NCI-H226 (cell line): ENCODE measurements at places on chromosomes 13 and 19.

GRCh38 chr13:103386341-103386740 lies 320.1 kb upstream of the SLC10A2 start:
- DNase-seq: peak; percentile 70

DNA sequence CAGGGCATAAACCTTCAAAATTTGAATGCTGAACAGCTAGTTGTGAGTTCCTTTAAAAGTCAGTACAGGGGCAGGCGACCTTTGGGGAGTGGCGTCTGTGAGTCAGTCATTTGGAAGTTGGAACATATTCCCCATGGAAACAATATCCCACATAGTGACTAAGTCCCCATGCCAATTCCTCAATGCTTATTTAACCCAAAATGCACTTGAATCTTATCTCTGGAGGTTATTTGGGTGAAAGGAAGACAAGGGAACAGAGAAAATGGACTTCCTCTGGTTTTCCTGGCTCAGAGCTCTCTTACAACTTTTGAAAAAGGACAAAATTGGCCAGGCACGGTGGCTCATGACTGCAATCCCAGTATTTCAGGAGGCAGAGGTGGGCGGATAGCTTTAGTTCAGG lies 479.2 kb upstream of the NBEA start:
- DNase-seq: peak; percentile 19

DNA sequence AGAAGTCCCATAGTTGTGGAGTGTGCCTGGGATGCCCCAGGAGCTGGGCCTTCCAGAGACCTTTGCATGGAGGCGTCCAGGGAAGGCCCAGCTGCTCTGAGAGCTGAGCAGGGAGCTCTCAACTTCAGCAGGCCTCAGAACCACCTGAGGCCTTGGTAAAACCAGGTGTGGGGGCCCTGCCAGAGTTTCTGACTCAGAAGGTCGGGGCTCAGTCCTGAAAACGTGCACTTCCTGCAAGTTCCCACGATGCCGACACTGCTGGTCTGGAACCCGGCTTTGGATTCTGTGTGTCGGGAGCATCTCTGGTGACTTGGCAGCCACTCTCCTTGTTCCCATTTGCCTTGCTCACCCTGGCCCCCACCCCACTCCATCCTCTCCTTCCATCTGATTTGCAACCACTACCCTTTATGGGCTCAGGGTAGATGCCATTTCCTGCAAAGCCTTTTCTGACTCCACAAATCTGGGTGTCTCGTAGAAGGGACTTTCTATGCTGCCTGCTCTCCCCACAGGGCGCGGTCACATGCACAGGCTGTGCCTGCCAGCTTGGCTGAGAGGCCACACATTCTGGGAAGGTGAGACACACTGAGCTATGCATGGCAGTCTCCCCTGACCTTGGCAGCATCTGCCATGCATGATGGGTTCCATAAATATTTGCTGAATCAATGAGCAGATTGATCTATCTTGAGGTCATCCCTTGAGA lies 244.7 kb downstream of the COL4A1 start:
- peak; percentile 8 for DNase-seq

DNA sequence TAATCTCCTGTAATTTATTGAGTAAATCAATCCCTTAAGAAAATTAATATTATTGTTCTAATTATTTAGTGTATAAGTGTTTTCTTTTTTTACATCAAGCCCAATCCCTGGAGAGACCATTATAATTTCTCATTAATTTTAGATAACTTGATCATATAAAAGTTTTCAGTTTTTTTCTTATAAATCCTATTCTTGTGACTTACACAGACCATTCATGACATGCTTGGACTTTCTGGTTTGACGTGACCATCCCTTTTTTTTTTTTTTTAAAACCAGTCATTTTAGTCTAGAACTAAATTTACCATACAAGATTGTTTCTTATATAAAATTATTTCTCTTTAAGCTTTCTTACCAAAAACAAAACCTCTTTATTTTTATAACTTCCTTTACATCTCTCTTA lies 5.4 kb upstream of the MTRF1 start:
- peak; percentile 32 for DNase-seq

- no peak for DNase-seq
Measured at GRCh38 chr13:51416107-51416506, 36.7 kb downstream of the INTS6 start.

DNA sequence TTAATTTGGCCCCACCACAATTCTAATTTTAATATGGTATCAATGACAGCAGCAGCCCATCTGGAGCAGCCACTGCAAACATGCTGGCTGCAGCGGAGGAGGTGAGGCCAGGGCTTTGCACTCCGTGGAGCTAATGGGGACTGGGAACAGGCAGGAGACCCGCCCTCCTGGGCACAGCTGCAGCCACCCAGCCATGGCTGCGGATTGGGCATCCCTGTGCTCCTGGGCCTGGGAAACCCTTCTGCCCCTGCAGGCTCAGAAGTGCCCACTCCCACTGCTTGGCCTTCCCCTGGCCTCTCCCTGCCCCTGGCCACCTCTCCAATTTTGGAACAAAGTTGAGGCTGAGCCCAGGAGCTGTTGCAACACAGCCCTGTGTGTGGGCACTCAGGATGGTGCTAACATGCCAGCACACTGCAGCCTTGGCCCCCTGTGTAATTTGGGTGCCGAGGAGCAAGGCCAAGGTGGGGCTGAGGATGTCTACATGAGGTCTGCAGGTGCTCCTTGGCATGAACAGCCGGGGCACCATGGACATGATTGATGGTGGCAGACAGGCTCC lies 123.6 kb downstream of the PCDH9 start:
- DNase-seq: no peak

- DNase-seq: peak; percentile 52
Measured at GRCh38 chr19:51552996-51553725, 17.9 kb upstream of the ZNF175 start.

DNA sequence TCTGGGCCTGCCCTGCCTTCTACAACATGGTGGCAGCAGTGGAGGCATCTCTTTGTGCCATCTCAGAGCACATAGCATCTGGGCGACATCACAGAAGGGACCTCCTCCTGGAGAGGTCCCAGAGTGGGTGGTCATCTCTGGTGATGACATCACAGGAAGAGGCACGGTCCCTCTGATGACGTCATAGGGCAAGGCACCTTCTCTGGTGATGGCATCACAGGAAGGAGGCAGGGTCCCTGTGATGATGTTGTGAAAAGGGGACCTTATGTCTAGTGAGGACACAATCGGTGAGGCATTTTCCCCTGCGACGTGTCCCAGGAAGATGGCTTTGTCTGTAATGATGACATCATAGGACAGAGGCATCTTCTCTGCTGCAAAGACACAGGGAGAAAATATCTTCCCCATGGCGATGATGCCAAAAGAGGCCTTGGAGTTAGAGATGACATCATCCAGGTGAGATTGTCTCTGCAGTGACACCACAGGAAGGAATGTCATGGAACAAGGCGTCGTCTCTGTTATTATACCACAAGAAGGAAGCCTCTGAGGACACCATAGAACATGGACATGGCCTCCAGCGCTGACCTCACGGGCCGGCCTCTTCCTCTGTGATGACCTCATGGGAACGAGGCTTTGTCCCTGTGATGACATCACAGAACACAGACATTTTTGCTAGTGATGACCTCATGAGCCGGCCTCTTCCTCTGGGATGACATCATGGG lies 10.7 kb downstream of the SHISA7 start:
- DNase-seq: no peak

DNA sequence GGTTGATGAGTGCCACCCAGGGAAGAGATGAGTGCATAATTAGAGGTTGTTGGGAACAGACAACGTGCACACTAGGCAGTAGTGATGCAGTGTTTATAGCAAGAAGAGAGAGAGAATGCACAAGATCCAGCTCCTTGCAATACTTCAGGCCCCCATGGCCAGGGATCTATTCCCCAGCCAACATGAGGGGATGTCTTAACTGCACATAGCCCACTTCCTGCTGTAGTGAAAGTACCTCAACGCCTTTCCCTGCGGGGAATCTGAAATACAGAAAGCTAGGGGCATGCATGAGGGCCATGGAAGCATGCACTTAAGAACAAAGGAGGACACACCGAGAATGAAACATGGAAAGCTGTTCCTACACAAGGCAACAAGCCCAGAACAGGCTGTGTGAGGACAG lies 636.7 kb upstream of the GPC6 start:
- DNase-seq: no peak

- DNase-seq: no peak
Measured at GRCh38 chr13:51612867-51613266, 28.6 kb downstream of the WDFY2 start.

GRCh38 chr13:112452380-112453206 lies 76.4 kb downstream of the SPACA7 start:
- no peak for DNase-seq

- peak; percentile 75 for DNase-seq
Measured at GRCh38 chr13:30792285-30793000, 57.1 kb downstream of the ALOX5AP start.

- no peak for DNase-seq
Measured at GRCh38 chr19:23190341-23190740, 59.9 kb downstream of the ZNF724 start.

- no peak for DNase-seq
Measured at GRCh38 chr19:3743486-3743885, 18.0 kb downstream of the APBA3 start.

DNA sequence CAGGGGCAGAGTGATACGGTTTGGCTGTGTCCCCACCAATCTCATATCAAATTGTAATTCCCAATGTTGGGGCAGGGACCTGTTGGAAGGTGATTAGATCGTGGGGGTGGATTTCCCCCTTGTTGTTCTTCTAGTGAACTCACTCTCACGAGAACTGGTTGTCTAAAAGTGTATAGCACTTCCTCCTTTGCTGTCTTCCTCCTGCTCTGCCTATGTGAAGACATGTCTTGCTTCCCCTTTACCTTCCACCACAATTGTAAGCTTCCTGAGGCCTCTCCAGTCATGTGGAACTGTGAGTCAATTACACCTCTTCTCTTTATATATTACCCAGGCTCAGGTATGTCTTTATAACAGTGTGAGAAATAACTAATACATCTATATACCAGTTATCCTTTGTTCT lies 706.4 kb upstream of the KLHL1 start:
- DNase-seq: no peak

- DNase-seq: no peak
Measured at GRCh38 chr19:58054901-58055874, 3.9 kb upstream of the ZNF135 start.

DNA sequence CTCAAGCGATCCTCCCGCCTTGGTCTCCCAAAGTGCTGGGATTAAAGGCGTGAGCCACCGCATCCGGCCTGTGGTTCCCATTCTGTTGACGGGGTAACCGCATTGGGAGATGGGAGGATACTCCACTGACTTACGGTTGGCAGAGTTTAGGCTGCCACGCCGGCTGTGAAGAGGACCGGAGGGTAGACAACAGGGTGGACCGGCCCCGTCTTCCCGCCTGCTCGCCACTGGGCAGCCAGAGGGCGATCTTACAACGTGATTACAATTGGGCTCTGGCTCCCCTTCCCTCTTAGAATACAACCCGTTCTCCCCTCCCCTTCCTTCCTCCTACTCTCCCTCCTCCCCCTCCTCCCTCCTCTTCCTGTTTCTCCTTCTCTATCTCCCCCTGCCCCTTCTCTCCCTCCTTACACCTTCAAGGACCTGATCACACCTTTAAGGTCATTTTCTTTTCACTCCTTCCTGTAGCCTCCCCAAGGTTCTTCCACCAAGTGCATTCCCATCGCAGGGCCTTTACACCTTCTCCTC lies 957 bp upstream of the CCDC194 start:
- peak; percentile 63 for DNase-seq

GRCh38 chr13:78609464-78610205 lies 6.3 kb upstream of the POU4F1 start:
- no peak for DNase-seq
